Pancreas (tissue), 10 donors: ENCODE measurements at places on chromosomes 11 and 22.

DNA sequence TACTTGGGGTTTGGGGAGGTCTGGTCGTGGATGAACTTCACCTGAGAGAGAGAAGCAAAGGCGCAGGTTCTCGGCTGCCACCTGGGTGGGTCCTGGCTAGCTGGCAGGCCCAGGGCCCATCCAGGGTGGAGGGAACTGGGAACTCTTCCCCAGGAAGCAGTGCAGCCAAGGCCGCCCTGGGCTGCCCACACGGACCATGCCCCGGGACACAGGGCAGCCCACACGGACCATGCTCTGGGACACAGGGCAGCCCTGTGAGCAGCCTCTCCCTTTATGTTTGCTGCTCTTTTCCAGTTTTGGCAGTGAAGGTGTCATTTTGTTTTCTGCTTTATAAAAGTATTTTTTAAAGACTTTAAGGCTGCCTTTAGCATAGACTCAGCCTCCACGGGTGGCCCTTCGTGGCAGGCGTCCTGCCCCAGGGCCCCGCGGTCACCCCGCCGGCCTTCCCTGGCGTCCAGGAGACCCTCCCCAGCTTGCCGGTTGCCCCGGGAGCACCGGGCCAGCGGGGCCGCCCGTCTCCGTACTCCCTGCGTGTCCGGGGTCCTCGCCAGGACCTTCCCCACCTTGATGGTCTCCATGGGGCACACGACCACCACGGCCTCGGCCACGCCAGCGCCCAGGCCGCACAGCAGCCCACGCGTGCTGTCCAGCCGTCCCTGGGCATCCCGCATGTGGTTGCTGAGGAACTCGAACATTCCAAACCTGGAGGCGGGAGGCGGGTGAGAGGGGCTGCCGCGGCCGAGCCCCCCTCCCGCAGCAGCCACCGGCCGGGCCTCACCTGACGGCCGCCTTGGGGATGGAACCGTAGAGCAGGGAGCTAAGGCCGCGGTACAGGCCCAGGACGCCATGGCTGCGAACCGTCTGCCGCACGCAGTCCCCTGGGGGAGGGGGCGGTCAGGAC, 1.1 kb downstream of the SLC25A1 start:
- DNase-seq, result no peak

DNA sequence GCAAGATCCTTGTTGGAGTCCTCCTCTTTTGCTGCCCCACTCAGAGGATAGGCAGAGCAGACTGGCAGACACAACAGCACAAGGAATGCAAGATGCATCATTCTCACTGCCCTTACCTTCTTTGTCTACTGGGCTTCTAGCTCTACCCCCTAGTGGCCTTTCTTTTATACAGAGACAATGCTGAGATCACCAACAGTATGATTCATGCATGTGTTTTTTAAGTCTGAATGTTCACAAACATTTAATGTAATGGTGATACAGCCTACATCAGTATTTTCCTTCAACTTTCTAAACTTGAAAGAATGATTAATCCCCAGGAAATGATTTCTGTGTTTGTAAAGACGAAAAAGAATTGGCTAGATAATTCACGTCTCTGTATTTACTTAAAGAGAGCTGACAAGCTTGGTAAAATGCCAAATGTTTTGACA, at the start of gene MMP10:
TSS of gene MMP10 (minus strand) at position 138 of the 428 bp plus-strand sequence. CDS start at position 101, 37 bp downstream.
- DNase-seq, result no peak

GRCh38 chr22:48051796-48052620, 1289.6 kb downstream of the TBC1D22A start:
- no peak for DNase-seq

DNA sequence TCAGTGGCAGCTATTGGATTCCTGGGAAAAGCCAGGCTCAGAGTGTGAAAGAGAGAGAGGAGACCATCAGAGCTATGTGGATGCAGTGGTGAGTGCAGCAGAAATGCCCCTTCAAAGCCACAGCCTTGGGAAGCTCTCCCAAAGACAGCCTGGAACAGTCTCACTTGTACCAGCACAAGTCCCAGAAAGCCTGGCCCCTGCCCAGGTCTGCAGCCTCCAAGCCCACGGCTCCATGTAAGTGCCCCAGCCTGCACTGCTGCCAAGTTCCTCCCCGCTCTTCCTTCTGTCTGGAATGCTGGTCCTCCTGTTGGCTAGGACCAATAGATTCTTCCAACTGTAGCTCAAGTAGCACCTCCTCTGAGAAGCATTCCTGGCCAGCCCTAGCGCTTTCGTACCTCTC, 539.7 kb downstream of the MIAT start:
- DNase-seq, result no peak

GRCh38 chr11:1422481-1422880, 32.7 kb downstream of the BRSK2 start:
- no peak for DNase-seq

DNA sequence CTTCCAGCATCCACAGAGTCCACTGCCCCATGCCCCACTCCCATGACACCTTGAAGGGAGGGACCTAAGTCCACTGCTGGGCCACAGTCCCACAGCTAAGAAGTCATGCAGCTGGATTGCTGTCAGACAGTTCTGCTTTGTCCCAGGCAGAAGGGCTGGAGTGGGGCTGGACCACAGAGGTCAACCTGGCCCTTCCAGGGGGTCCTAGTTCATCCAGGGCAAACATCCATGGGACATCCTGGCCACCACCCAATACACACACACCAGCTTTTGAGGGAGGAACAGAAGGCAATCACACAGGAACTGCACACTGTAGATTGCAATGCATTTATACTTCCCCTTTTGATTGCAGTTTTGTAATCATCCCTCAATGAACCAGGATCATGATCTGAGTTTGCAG, 11.3 kb upstream of the APOL4 start:
- no peak for DNase-seq

- no peak for DNase-seq
These were observed 79.5 kb downstream of the HORMAD2 start for GRCh38 chr22:30159561-30160353.

DNA sequence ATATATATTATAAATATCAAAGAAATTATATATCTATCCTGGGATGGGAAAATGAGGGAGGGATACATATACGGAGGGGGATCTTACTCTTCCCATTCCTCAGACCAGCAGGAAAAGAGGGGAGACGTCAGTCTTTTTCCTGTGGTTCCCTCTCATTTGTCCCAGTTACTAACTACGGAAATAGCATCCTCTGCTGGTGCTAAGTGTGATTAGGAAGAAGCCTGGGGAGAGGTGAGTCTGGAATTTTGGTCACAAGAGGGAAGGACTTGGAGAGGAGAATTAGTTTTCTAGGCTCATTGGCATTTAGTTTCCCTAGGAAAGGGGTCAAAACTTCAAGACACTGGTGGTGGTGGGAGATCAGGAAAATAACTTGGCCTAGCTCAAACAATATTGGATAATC, 11.6 kb downstream of the MED19 start:
- no peak for DNase-seq

DNA sequence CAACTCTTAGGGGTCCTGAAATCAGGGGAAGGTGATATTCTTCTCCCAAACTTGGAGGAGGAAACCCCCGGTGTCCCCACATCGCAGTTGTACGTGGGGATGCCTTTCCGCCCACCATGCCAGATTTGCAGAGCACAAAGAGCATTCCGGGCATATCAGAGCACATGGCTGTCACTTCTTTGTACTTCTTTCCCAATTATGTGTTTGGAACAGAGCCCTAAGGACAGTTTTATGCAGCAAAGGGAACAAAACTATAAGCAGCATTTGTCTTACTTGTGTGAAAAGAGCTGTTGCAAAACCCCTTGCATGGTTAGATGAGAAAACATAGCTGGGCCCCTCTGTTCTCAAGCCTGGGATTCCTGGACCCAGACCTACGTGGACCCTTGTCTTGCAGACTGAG, 41.2 kb downstream of the NTM start:
- DNase-seq, result no peak

- DNase-seq, result no peak
These were observed 54.6 kb downstream of the HSD17B12 start for GRCh38 chr11:43735115-43735514.
